ENCODE measurements at places on chromosomes 2 and 18. TPM values are rescaled to one million over a fixed set of nuclear protein-coding genes. Genes with fewer than 3 reads are reported as not detected.

DNA sequence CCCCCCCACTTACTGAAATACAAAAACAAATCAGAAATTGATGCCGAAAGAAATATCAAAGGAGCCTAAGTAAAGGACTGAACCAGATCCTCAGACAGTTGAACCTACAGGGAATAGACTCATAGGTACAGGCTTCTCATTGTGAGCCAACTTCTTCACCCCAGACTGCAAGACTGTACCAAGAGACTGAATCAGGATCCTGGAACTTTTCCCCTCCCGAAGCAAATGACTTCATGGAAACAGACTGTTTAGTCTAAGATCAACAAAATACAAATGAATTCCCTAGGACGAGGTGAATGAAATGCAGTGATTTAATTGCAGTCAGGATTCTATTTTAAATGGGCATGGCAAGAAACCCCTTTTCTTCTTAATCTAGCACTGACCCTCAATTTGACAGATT is 53.6 kb upstream of the RNF152 start:
- H3K27ac ChIP-seq: peak overlapping the region; percentile 20
- no peaks in the 10 kb centered on the region for H3K4me1 ChIP-seq
- no peak for DNase-seq
- H3K4me3 ChIP-seq: no peak overlapping the region

DNA sequence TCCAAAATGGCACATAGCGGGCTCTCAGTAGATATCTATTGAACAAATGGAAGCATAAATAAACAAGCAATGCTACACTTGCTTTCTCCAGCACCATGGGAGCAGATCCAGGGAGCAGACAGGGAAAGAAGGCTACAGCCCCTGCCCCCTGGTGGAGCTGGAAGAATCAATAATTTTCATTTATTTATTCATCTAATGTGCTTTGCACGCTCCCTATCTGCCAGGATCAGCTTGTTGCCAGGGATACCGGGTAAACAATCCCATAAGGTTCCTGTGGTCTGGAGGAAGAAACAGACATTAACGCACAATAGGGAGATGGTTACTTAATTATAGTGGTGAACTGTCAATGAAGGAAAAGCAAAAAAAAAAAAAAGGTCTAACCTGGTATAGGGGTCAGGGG is 40.1 kb upstream of the CLASP1 start:
- no peak for DNase-seq
- no peak overlapping the region for H3K27ac ChIP-seq
- no peaks in the 10 kb centered on the region for H3K27me3 ChIP-seq

DNA sequence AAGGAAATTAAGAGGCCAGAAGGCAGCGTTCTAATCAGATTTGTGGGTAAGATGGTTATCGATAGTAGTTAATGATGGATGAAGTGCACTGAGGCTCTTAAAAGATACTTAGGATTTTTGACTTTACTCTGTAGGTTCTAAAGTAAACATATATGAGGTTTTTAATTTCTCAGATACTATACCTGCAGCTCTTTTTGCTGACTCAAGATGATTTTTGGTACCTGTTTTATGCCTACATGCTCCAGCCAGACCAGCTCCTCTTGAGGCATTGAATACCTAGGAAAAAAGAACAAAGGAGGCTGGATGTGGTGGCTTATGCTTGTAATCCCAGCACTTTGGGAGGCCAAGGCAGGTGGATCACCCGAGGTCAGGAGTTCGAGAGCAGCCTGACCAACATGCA is 241.7 kb upstream of the FOSL2 start:
- no peak overlapping the region for H3K4me3 ChIP-seq
- H3K27me3 ChIP-seq: no peaks in the 10 kb centered on the region
- no peak for DNase-seq
- no peaks in the 10 kb centered on the region for H3K36me3 ChIP-seq

DNA sequence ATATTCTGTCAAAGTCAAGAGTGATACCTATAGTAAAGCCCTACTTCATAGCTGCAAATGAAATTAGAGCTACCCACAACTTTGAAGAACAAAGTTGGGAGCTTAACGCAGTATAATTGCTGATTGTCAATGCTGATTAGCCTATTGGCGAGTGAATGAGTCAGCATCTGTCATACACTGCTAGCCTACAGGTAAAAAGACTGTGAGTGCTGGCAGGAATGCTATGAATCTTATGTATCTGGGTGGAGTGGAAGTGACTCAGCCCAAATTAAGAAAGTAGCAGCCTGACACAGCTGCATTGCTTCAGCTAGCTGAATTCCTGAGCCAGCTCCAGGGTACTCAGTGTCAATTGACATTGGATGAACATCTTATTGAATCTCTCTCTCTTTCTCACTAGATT is 179.4 kb upstream of the DCC start:
- DNase-seq: no peak
- no peak overlapping the region for H3K27ac ChIP-seq
- no peaks in the 10 kb centered on the region for H3K27me3 ChIP-seq
- no peaks in the 10 kb centered on the region for H3K36me3 ChIP-seq

- no peak for DNase-seq
- H3K4me1 ChIP-seq: no peaks in the 10 kb centered on the region
- no peak overlapping the region for H3K4me3 ChIP-seq
- no peaks in the 10 kb centered on the region for H3K27me3 ChIP-seq
- no peak overlapping the region for H3K27ac ChIP-seq
These were observed 26.5 kb downstream of the AQP12B start for GRCh38 chr2:240655931-240656886.

- no peaks in the 10 kb centered on the region for H3K36me3 ChIP-seq
- no peak overlapping the region for H3K4me3 ChIP-seq
- no peak overlapping the region for H3K27ac ChIP-seq
- DNase-seq: no peak
These were observed 9.7 kb downstream of the IL1RN start for GRCh38 chr2:113136828-113137775.

- no peaks in the 10 kb centered on the region for H3K27me3 ChIP-seq
- H3K36me3 ChIP-seq: no peaks in the 10 kb centered on the region
- H3K4me3 ChIP-seq: no peak overlapping the region
- no peak overlapping the region for H3K27ac ChIP-seq
These were observed 86.7 kb upstream of the MSTN start for GRCh38 chr2:190149200-190149599.

- H3K4me3 ChIP-seq: no peak overlapping the region
- no peaks in the 10 kb centered on the region for H3K27me3 ChIP-seq
- H3K36me3 ChIP-seq: no peaks in the 10 kb centered on the region
- H3K27ac ChIP-seq: no peak overlapping the region
These were observed 55.1 kb upstream of the GCFC2 start for GRCh38 chr2:75765798-75766197.

DNA sequence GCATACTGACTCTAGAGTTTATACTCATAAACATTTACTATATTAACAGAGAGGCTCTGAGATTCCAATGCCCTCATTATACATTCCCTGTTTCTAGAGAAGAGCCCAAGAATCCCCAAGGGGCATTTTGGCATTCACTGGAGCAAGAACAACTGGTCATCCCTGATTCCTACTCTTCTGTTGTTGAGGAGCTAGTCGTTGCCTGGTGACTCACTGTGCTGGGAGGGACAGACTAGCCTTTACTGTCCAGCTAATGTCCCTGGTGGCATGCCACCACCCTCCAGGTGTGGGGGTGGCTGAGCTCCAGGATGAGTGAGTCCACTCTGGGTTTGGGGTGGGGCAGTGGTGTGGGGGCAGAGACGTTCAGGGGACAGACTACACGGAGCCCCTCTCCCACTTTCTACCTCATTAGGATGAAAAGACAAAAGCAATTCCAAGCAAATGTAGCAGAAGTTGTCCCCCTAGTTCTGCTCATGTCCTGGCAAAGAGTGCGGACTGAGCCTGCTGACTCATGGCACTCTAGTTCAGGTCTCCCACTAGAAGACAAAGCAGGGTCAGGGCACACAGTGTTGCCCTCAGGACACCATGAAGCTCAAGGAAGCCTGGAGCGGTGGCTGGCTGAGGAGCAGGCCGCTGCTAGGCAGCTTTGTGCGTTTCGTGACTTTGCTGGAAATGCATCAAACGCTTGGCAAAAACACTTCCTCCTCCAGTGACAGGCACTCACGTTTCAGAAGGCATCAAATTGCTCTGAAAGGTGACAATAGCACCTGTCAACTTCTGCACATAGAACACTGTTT is 49.4 kb downstream of the RHOB start:
- DNase-seq: peak; percentile 85
- H3K27me3 ChIP-seq: no peaks in the 10 kb centered on the region
- no peak overlapping the region for H3K4me3 ChIP-seq
- peaks cover 7% of the 10 kb centered on the region for H3K4me1 ChIP-seq
- H3K27ac ChIP-seq: peak overlapping the region; percentile 93

- no peaks in the 10 kb centered on the region for H3K4me1 ChIP-seq
- no peaks in the 10 kb centered on the region for H3K36me3 ChIP-seq
- no peak for DNase-seq
- H3K4me3 ChIP-seq: no peak overlapping the region
- H3K27me3 ChIP-seq: no peaks in the 10 kb centered on the region
- no peak overlapping the region for H3K27ac ChIP-seq
These were observed 463.6 kb upstream of the SLC14A2 start for GRCh38 chr18:45151645-45152044.

DNA sequence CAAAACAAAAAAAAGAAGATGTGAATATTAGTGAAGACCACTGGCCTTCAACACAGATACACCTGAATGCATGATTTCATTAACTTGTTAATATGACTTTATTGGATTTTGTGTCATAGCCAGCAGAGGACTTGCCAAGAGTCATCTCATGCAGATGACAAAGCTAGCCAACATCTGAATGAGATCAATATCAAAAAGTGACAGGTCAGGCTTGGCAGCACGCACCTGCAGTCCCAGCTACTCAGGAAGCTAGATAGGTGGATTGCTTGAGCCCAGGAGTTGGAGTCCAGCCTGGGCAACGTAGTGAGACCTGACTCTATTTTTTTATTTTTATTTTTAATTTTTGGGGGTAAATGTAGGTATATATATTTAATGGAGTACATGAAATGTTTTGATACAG is 54.5 kb upstream of the TGIF1 start:
- no peak for DNase-seq
- no peaks in the 10 kb centered on the region for H3K36me3 ChIP-seq
- H3K27me3 ChIP-seq: no peaks in the 10 kb centered on the region
- H3K4me3 ChIP-seq: no peak overlapping the region

DNA sequence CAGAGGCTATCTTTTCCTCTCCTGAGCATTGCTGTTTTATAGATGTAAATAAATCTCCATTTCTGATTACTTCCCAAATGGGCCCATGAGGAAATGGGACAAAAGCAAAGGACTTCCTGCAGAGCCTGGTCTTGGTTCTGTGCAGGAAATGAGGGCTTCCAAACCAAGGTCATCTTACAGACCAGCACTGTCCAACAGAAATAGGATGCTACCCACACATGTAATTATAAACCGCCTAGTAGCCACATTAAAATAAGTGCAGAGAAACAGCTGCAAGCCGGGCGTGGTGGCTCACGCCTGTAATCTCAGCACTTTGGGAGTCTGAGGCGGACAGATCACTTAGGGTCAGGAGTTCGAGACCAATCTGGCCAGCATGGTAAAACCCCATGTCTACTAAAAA is 6.2 kb downstream of the TTL start:
- no peaks in the 10 kb centered on the region for H3K36me3 ChIP-seq
- no peaks in the 10 kb centered on the region for H3K27me3 ChIP-seq
- DNase-seq: no peak
- H3K4me3 ChIP-seq: no peak overlapping the region
- no peaks in the 10 kb centered on the region for H3K4me1 ChIP-seq
- no peak overlapping the region for H3K27ac ChIP-seq

DNA sequence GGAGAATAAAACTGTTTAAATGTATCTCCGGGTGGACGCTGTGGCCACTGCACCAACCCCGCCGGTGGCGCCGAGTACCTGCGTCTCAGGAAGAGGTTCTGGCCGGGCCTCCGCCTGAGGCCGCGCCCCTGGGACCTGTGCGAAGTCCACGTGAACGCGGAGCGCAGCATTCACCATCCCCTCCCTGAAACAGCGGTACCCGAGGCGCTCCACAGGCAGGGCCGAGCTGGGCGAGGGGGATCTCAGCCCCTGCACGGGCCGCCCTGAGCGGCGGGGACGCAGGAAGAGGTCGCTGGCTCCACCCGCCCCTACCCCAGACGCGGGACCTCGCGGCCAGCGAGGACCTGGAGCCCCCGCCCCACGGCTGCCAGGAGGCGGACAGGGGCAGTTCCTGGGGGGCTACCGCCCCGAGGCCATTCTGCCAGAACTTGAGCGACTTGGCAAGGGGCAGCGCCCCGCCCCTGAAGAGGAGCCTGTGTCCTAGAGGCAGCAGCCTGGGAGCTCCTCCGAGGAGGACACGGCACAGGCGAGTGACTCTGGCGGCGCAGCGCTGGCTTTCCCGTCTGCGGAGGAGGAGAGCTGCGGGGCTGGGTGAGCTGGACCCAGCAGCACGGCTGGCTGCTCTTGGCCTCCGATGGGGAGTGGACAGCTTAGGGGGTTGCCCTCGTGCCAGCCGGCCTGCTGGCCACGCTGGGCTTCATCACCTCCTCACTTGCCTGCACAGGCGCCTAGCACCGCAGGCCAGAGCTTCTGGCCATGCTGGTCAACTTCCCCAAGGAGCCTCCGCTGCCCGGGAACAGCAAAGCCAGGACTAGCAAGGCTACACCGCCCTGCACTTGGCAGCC is 9.7 kb upstream of the TEKT4 start:
- no peaks in the 10 kb centered on the region for H3K36me3 ChIP-seq
- no peaks in the 10 kb centered on the region for H3K27me3 ChIP-seq

GRCh38 chr2:235570256-235570655 is 76.4 kb downstream of the AGAP1 start:
- no peak for DNase-seq
- peaks cover 5% of the 10 kb centered on the region for H3K4me1 ChIP-seq
- H3K4me3 ChIP-seq: no peak overlapping the region
- H3K27me3 ChIP-seq: no peaks in the 10 kb centered on the region

- no peaks in the 10 kb centered on the region for H3K4me1 ChIP-seq
- H3K36me3 ChIP-seq: no peaks in the 10 kb centered on the region
- no peaks in the 10 kb centered on the region for H3K27me3 ChIP-seq
- H3K27ac ChIP-seq: no peak overlapping the region
- no peak for DNase-seq
- no peak overlapping the region for H3K4me3 ChIP-seq
These were observed 78.8 kb upstream of the NEDD4L start for GRCh38 chr18:57965246-57965645.

The SCG2 gene
- 0.32 TPM for total RNA-seq

The MEP1B gene
- 0.33 TPM for total RNA-seq

The LAMA1 gene
- 0.48 TPM for total RNA-seq

The PDE11A gene
- 0.96 TPM for total RNA-seq

The PCARE gene
- not detected for total RNA-seq

The EFHD1 gene
- total RNA-seq: 67.2 TPM

The CYS1 gene
- 2.4 TPM for total RNA-seq

The CDH7 gene
- total RNA-seq: not detected

The NT5DC4 gene
- not detected for total RNA-seq

The EML6 gene
- total RNA-seq: 2.3 TPM

The SERPINB3 gene
- total RNA-seq: not detected

The INHBB gene
- total RNA-seq: 60.6 TPM

The TUBB8B gene
- total RNA-seq: not detected
